ENCODE measurements at places on chromosomes 11 and 22.

GRCh38 chr11:59708537-59708936 lies 5.1 kb downstream of the OR10V1 start:
- no peak for DNase-seq

- DNase-seq, result no peak
Measured at GRCh38 chr11:104731890-104732289, 166.4 kb downstream of the CASP12 start.

DNA sequence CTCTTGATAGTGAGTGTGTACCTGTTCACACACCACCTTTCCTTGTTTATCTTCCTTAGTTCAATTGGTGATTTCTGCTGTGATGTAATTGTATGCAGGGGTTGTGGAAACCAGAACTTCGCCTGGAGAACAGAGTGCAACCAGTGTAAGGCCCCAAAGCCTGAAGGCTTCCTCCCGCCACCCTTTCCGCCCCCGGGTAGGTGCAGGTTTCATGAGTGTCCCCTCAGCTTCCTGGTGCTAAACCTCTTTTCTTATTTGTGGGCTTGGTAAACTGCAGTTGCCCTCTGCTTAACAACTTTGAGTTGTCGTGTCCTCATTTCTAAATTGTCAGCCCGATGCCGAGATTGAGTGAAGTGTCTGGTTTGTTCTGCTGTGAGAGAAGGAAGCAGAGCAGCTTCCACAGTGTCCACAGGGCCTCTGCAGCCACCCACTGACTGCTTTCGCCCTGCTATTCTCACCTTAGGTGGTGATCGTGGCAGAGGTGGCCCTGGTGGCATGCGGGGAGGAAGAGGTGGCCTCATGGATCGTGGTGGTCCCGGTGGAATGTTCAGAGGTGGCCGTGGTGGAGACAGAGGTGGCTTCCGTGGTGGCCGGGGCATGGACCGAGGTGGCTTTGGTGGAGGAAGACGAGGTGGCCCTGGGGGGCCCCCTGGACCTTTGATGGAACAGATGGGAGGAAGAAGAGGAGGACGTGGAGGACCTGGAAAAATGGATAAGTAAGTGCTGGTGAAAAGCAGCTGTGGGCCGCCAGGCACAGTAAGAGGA lies 7.1 kb upstream of the GAS2L1 start:
- no peak for DNase-seq

DNA sequence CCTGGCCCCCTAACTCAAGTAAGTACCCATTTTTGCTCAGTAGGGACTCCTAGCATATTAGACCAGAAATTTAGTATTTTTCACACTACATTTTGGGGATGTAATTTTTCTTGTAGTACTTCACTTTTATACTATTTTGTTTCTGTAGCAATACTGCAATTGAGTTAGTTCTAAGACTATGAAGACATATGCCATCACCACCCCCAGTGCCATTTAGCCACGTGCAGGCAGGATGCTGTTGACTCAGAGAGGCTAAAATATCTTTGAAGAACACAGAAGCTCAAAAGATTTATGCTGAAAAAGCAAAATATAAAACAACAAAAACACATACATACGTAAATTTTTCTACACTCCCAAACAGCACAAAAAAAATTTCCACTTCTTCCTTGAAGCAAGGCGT lies 29.1 kb upstream of the DLAT start:
- DNase-seq, result no peak

GRCh38 chr11:60700689-60701468 lies 1.5 kb downstream of the MS4A8 start:
- no peak for DNase-seq

GRCh38 chr11:26558190-26558589 lies 13.9 kb downstream of the MUC15 start:
- no peak for DNase-seq

DNA sequence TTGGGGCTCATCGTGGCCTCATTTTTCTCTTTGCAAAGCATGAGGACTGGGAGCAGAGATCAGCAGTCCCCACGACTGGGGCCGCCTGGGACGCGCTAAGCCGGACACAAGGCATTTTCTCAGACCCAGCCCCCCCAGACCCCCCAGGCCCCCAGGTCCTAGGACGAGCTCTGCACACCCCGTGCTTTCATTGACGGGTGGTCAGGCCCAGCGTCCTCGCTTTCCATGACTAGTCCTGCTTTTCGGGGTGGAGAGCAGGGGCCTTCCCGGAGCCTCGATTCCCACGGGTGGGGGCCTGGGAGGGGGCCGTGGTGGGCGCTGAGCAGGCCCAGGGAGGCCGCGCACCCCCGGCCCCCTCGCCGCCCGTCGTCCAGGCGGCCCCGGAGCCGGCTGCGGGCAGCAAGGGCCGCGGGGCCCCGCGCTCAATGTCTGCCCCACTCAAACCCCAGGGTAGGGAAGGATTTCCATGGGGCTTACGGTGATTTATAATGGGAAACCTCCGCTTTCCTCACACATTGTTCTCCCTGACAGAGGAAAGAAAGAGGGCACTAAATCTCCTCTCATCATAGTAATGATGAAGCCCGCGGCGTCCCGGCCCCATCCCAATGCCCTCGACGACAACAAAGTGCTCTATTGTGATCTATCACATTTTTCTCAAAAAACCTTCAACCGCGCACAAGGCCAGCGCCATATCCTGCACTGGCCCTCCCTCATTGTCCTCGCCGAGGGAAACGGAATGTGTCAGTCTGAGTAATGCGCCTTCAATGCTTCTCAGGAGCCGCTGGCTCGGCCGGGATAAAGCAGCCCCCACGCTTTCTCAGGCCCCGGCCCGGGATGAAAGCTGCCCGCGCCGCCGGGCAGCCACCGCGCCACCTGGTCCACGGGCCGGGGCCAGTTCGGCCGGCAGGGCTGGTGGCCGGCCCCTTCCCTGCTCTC lies 10.4 kb upstream of the LINC01488 start:
- no peak for DNase-seq

DNA sequence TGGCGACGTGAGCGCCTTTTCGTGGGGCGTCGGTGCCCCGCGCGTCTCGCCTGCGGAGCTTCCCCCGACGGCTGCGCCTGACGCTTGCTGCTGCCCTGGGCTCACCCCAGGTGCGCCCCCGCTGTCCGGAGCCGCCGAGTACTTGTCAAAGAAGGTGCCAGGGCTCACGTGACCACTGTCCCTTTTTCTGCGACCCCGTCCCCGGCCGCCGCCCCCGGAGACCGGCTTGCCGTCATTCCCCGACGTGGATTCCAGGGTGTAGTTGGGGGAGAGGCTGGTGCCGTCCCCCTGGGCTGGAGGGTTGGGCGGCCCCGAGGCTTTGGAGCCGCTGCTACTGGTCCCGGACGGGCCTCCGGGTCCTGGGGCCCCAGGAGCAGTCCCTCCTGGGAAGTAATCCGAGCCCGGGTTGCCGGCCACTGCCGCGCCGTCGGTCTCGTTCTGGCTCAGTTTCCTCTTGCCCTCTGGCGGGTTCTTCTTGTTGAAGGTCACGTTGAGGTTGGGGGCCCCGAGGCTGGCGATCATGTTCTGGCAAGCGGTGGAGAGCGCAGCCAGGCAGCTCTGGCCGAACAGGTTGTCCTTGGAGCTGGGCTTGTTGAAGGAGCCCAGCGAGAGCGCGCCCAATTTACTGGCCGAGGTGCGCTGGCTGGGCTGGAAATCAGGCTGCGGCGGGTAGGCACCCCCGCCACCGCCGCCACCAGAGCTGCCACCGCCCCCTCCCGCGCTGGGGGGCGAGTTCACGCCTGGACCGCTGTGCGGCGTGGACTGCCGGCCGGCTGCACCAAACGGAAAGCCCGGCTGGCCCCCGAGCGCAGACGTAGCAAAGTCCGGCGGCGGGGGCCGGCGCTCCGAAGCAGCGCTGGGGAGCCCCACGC lies 3.8 kb downstream of the MN1 start:
- no peak for DNase-seq

GRCh38 chr11:103395612-103396011 lies 286.4 kb downstream of the DYNC2H1 start:
- no peak for DNase-seq

DNA sequence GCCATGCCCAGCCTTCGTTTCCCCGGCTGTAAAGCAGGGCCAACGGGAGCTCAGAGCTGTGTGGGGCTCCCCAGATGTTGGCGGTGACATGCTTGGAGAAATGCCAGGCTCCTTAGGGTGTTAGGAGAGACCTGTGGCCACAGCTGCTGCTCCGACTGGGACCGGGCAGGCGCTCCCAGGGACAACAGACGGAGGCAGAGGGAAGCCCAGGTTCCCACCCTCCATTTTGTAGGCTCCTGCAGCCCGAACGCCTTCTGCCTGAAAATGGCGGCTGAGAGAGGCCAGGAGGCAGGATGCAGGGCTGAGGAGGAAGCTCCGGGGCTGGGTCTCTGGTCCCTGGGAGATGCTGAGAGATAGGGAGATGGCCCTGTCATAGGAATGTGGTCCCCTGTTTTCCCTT lies 10.0 kb downstream of the CD6 start:
- no peak for DNase-seq

GRCh38 chr11:100671471-100671870 lies 15.6 kb upstream of the ARHGAP42 start:
- no peak for DNase-seq

GRCh38 chr11:119506436-119506835 lies 83.5 kb upstream of the THY1 start:
- no peak for DNase-seq

GRCh38 chr11:112200252-112200651 lies 24.9 kb downstream of the BCO2 start:
- no peak for DNase-seq

DNA sequence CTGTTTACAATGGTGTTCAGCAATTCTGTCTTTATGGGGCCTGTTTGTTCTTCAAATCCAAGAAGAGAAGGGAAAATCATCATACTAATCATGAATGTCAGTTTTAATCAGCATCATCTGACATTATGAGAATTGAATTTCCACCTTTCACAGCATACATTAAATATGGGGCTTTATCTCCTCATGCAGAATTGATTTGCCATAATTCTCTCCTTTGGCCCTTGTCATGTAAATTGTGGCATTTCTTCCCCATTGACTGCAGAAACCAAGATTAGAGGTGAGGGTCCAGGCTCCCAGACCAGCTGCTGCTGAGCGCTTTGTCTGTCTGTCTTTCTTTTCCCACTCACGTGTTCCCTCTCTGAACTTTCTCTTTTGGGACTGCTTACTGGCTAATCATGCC lies 232.1 kb upstream of the NAV2 start:
- DNase-seq, result no peak

GRCh38 chr11:95363164-95363563 lies 132.2 kb upstream of the SESN3 start:
- no peak for DNase-seq

DNA sequence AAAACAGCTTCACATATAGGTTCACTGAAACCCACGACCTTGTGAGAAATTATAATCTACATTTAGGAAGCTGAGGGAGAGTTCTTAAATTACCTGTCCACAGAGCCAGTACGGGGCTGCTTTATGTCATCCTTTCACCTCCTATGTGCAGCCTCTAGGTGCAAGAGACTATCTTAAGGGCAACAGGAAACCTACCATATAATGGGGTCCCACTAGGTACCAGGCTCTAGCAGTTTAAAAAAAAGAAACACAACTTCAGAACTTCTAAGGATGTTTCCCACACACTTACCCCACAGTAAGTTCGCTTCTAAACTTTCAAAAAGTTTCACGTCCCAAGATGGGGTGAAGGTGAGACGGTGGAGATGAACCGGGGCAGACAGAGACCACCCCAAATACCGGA lies 573 bp downstream of the STK33 start:
- DNase-seq, result no peak

GRCh38 chr22:50446708-50447575 lies 27.9 kb downstream of the SBF1 start:
- no peak for DNase-seq

DNA sequence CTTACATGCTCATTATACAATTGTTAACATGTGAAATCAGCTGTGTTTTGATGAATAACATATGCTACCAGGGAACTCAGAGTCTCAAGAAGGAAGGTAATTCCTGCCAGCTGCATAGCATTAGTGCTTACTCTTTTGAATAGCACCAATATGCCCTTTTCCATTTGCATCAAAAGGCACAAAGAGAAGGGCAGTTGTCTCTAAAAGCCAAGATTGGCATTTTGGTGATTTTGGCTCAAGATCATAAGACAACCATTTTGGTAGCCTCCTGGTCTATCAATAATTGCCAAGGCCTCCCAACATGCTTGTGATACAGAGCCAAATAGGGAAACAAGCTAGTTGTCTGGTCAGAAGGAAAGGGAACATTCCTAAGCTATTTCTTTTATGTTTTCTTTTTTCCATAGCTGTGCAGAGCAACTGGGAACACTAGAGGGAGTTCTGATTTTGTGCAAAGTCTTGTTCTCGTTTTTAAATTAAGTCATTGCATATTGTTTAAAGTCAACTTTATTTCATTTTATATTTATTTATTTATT lies 416.7 kb upstream of the CHORDC1 start:
- no peak for DNase-seq

DNA sequence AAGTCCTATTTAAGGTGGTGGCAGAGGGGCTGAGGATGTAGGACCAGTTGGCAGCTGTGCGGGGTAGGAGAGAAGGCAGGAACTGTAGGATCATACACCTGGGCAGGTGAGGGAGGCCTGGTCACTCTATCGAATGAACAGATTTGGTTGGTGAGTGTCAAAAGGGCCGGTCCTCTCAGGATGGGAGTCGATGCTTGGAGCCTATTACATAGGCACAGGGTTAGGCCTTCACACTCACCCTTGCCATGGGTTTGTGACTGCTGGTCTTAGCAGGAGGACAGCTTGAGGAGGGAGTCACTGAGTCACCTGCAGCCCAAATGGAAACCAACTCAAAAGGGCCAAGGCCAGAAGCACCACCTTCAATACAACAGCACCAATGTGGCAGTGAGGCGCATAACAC lies 80.2 kb upstream of the NARS2 start:
- DNase-seq, result no peak

DNA sequence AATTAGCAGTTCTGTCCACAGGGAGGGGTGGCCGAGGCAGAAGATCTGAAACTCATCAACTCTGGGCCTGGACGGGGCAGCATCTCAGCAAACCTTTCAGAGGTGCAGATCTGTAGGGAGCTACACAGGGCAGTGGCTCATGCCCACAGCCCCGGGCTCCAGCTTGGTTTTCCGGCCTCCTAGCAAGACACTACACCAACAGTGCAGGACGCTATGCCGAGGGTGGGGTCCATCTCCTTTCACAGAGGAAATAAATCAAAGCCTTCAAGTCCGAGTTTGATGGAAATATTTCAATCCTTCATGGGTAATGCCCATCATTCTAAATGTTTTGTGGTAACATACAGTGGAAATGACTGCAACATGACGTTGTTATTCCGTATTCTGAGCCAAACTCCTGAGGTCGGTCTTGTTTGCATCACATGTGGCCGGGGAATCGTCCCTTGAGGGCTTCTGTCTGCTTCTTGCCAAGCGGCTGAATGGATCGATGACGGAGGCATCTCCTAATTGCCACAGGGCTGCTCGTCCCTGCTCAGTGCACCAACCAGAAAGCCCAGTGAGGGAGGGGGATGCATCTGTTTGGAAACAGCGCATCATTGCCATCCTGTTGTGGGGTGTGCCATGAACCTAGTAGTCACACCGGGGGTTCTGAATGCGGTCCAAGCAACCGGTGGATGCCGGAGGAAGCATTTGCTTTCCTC lies 30.0 kb downstream of the LINC01488 start:
- no peak for DNase-seq

- no peak for DNase-seq
Measured at GRCh38 chr11:120546312-120547205, 35.0 kb downstream of the GRIK4 start.

GRCh38 chr11:125055107-125055715 lies 7.9 kb upstream of the SLC37A2 start:
- no peak for DNase-seq

- no peak for DNase-seq
Measured at GRCh38 chr11:90176069-90176468, 41.6 kb downstream of the NAALAD2 start.

Measured in T follicular helper cell (primary cell).